Vagina (tissue), 2 donors: ENCODE measurements at places on chromosomes 16 and 17.

DNA sequence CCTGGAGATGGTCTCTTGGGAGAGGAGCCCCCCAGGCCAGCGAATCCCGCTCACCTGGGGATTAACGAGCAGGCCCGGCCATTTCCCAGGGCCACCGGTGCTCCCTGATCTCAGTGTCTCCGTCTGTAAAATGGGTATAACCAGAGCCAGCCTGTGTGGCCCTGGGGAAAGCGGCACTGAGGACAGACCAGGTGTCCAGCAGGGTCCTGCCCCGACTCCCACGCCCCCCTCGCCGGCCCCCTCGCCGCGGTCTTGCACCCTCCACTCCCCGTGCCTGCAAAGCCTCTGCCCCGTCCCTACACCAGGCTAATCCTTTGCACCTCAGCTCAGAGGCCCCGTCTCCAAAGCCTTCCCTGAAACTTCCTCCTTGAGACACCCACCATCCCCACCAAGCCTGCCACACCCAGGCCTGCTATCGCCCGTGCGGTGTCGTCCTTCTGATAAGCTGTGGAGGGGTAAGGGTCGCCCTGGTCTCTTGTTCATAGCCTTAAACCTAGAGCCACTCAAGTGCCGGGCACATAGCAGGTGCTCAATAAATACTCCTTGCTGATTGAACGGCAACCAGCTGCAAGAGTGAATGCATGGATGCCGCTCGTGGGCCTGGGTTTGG, 259.1 kb downstream of the C16orf95 start:
- DNase-seq: no peak

GRCh38 chr16:89363621-89364393, 126.6 kb downstream of the ANKRD11 start:
- DNase-seq: no peak

GRCh38 chr16:31695667-31696066, 168.0 kb downstream of the AHSP start:
- DNase-seq: no peak

DNA sequence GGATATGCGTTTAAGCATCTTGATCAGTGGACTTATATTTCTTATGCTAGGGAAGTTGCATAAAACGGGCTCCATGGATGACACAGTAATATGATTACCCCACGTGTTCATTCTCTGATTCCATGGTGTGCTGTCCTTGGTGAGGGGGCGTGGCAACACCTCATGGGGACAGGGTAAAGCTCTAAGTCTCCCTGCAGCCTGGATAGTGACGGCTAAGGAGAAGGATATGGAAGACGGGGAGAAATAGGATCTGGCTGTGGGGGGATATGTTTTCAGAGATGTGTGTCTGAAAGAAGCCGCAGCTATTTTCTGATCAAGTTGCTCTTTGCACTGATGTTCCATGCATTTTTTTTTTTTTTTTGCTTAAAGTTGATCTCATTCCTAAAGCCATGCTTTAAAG, 84.3 kb downstream of the MARCHF10 start:
- no peak for DNase-seq

DNA sequence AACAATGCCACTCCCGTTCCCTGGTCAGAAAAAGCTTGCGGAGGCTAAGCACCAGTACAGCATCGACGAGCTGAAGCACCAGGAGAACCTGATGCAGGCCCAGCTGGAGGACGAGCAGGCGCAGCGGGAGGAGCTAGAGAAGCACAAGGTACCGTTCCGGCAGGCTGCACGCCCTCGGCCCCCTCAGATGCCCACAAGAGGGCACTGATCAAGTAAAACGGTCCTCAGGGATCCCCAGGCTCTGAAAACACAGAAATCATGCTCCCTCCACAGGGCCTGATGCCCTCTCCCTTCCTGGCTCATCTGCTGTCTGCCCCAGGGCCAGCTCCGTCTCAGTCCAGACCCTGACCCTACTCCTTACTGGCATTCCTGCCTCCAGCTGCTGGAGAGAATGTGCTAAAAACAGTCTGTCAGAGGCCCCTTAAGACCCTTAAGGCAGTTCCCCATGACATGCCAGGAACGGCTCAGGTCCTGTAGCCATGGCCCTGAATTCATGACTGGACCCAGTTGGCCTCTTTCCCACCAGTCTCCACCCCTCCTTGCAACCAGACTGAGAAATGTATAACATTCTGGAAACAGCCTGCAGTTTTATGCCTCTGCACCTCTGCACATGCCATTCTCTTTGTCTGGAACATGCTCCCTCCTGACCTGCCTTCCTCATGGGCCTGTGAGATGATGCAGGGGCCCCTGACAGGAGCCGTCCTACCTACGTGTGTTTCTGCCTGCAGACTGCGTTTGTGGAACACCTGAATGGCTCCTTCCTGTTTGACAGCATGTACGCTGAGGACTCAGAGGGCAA, 21.8 kb downstream of the DRC3 start:
- no peak for DNase-seq

- DNase-seq: no peak
These were observed at the start of gene RTN4RL1 for GRCh38 chr17:2025220-2025621. Gene RTN4RL1 (minus strand): TSS chr17:2025334. CDS start chr17:2024865, 469 bp downstream.

DNA sequence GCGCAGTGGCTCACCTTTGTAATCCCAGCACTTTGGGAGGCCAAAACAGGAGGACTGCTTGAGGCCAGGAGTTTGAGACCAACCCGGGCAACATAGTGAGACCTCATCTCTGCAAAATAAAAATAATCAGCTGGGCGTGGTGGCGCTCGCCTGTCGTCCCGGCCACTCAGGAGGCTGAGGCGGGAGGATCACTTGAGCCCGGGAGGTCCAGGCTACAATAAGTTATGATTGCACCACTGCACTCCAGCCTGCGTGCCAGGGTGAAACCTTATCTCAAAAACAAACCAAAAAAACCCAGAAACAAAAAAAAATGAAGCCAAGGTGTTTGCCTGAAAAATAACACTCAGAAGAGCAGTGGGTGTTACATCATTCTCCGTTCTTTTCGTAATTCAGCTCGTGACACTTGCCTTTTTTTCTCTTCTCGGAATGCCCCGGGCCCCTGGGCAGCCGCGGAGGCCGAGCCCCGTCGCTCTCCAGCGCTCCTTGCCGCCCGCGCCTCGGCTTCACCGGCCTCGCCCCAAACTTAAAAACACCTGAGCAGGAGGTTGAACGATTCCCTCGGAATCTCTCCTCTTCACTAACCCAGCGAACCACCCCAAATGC, 17.0 kb downstream of the PRCD start:
- DNase-seq: no peak

- DNase-seq: no peak
These were observed 63.9 kb upstream of the DNAJA2 start for GRCh38 chr16:47037396-47037745.

DNA sequence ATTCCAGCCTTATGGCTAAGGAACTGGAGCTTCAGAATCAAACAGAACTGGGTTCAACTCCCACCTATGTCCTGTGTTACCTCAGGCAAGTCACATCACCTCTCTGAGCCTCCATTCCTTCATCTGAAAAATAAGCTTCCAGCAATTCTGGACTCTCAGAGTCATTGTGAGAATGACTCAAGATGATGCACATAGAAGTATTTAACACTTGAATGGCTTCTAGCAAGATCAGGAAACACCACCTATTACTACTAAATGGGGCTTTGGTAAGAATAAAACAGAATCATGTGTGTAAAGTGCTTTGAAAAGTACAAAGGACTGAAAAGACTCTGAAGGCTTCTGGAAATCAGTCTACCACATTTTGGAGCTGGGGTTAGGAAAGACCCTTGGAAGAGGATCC, 30.8 kb upstream of the CALB2 start:
- DNase-seq: no peak

GRCh38 chr16:22285080-22285479, 12.1 kb upstream of the POLR3E start:
- no peak for DNase-seq

GRCh38 chr16:30127993-30128392, 5.0 kb upstream of the MAPK3 start:
- no peak for DNase-seq

DNA sequence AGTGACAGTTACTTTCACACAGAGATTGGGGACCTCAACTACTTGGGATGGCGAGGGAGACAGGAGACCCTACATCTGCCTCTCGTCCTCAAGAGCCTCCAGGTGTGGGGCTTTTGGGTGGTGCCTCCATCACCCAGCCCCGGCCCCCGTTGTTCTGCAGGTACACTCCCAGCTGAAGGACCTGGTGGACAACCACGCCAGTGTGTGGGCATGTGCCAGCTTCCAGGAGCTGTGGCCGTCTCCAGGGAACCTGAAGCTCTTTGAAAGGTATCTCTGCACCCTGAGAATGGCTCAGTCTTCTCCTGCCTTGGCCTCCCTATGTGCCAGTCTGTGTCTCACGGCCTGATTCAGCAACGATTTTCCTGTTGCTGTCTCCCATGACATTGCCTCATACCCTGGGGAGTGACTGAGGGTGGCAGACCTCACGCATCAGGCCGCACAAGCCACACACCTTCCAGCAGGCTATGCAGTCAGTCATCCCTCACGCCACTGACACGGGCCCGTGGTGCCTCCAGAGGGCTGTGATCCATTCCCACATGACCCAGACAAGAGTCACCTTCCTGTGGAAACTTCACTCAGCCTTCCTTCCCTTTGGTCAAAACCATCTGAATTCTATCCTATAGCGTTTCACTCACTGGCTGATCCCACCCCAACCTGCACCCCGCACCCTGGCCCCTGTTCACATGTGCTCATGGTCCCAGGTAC, 3.7 kb downstream of the CCNF start:
- no peak for DNase-seq

DNA sequence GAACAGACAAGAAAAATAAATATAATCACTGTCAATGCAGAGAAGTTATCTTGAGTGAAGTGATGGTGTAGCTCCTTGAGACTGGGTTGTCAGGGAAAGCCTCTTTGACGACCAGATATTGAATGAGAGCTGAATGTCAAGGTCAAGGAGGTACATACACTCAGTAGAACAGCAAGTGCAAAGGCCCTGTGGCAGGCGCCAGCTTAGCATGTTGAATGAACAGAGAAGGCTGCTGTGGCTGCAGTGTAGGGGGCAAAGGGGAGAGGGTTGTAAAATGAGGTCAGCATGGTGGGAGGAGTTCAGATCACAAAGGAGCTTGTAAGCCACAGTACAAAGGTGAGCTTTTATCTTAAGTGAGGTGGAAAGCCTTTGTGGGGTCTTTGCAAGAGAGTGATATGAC, 111.5 kb downstream of the ZFHX3 start:
- no peak for DNase-seq

DNA sequence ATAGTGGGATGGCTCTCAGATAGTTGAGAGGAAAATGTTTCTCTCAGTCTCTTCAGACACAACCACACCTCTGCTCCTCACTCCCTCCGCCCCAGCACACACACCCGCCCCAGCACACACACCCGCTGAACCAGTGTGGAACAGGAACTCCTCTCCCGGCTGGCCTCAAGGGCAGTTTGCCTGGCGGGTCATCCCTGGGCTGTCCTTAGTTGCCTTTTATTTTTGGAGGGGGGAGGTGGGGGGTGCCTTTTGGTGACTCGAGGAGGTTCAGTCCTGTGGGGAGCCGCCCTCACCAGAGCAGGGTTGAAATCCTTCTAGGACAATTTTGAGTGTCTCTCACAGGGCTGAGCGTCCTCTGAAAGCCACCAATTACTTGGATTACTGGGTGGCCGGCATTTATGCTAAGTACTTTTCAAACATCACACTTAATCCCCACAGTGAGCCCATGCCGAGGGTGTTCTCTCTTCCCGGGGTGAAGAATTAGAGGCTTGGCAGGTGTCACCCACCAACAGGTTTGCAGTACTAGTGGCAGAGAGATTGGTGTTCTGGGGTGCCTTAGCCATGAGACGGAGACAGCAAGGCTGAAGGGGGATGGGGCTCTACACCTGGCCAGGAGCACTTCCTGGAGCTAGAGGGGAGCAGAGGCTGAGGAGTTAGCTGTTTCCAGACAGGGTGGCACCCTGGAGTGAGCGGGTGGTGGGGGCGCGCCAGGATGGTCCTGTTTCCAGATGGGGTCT, 2.8 kb downstream of the RASD1 start:
- DNase-seq: no peak

DNA sequence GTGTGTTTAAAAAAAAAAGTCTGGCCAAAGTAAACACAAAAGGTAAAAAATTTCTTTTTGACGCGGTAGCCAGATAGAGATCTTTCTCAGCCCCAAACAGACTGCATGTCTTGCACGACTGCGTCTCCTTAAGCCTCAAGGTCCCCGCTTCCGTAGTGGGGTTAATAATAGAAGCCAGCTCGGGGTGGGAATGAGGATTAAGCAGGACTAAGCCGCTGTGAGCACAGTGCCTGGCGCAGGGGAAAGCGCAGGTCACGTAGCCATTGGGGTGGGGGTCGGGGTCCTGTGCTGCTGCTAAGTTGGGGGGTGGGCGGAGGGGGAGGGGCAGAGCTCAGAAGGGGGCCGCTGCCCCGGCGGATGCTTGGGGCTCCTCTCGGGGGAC, 521 bp downstream of the GGA2 start:
- no peak for DNase-seq

- DNase-seq: no peak
These were observed 322.5 kb downstream of the PMP22 start for GRCh38 chr17:14942526-14943190.

DNA sequence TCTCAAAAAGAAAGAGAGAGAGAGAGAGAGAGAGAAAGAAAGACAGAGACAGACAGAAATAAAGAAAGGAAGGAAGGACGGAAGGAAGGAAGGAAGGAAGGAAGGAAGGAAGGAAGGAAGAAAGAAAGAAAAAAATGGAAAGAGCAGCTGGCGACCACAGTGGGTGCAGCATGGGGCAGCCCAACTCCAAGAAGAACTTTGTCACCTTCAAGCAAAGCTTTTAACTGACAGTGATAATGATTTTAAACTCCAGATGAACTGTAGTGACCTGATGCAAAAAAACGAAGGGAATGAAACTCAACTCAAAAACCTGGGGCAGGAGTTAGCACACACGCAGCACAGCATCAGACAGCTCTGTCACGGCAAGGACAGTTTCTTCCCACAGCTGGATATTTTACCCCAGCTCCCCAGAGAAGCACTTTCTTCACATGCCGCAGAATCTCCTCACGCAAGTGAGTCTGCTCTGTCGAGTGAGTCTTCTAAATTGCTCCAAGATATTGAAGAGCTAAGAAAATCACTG, 5.0 kb upstream of the ARHGAP17 start:
- no peak for DNase-seq

GRCh38 chr16:66740010-66740409, 11.4 kb downstream of the DYNC1LI2 start:
- DNase-seq: no peak

DNA sequence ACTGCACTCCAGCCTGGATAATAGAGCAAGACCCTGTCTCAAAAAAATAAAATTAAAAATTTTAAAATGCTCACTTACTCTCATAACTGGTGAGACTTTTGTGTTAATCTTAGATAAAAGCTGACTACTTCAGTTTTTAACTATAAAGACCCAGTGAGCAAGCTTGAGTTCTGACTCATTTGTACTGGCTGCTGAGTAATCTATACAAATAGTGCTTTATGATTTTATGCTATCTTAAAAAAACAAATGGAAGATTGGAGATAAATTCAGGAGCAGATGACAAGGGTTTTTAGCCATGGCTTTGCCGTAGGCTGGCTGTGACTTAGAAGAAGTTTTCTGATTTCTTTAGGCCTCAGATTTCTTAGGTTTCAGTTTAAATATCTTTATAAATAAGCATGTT, 30.5 kb downstream of the SNTB2 start:
- no peak for DNase-seq
